ENCODE measurements at places on chromosomes 3 and 15.

GRCh38 chr3:149726716-149727407 is 25.4 kb downstream of the COMMD2 start:
- no peak for DNase-seq

- DNase-seq: no peak
Observed at GRCh38 chr3:163043074-163043473, 1546.5 kb downstream of the OTOL1 start.

DNA sequence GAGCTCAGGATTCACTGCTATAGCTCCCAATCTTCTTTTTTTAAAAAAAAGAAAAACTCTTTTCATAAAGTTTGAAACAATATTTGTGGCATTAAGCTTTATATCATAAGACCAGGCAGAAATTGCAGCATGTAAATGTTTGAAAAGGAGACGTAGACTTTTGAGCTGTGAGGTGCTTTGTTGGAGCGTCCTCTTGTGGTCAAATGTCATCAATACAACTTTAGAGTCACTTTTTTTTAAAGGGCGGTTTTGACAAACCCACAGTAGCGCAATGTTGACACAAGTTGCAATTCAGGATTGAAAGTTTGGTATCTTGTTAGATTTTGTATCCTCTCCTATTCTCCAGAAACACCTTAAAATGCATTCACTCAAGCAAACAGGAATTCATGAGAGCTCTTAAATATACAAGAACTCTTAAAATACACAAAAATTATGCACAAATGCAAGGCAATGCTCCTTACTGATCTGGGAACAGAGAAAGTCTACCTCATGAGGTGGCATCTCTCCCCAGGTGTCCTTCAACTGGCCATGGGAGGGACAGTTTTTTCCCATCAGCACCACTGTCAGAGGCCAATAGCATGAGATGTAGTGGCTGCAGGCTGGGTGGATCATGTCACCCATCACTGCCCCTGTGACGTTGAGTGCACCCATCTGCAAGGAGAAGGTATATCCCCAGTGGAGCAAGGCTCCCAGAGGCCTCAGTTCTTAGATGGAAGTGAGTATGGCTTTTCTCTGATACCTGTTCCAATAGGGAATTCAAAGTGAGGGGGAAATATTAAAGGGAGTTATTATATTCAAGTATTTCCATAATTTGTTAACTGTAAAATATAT is 70.7 kb downstream of the ANXA2 start:
- DNase-seq: peak; percentile 61

DNA sequence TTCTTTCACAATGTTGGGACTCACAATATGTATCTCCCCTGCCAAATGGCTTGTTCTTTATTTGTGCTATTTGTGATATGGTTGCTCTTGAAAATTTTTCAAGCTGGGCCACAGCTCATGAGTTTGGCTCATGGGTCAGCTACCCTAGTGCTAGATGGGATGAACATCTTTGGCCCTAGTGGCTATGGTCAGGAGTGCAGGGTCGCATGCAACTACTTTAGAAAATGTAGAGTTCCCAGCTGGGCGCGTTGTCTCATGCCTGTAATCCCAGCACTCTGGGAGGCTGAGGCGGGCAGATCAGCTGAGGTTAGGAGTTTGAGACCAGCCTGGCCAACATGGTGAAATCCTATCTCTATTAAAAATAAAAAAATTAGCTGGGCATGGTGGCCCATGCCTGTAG is 55.8 kb downstream of the POLR2M start:
- no peak for DNase-seq

DNA sequence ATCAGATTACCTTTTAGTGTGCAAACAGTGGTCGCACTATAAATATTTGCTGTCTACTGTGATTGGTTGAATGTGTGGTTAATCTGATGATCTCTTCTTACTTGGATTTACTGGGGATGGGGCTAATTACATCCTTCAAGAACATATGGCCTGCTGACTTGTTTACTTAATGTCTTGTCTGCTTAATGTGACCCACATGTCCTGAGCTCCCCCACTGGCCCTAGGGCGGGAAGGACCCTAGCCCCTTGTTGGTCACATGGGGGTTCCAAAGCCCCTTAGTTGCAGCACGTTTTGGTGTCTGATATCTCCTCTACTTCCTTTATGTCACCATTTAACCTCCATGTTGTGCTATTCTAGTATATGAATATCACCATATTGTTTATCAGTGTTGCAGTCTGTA is 17.8 kb upstream of the P2RY12 start:
- DNase-seq: no peak

DNA sequence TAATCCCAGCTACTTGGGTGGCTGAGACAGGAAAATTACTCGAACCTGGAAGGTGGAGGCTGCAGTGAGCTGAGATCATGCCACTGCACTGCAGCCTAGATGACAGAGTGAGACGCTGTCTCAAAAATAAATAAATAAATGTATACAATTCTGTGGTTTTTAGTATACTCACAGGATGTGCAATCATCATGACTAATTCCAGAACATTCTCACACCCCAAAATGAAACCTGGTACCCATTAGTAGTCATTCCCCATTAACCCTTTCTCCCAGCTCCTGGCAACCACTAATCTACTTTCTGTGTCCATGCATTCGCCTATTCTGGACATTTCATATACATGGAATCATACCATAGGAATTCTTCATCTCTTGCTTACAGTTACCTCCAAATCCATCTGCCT is 44.5 kb downstream of the LRRFIP2 start:
- no peak for DNase-seq

GRCh38 chr15:33343275-33343674 is 32.5 kb downstream of the RYR3 start:
- no peak for DNase-seq

DNA sequence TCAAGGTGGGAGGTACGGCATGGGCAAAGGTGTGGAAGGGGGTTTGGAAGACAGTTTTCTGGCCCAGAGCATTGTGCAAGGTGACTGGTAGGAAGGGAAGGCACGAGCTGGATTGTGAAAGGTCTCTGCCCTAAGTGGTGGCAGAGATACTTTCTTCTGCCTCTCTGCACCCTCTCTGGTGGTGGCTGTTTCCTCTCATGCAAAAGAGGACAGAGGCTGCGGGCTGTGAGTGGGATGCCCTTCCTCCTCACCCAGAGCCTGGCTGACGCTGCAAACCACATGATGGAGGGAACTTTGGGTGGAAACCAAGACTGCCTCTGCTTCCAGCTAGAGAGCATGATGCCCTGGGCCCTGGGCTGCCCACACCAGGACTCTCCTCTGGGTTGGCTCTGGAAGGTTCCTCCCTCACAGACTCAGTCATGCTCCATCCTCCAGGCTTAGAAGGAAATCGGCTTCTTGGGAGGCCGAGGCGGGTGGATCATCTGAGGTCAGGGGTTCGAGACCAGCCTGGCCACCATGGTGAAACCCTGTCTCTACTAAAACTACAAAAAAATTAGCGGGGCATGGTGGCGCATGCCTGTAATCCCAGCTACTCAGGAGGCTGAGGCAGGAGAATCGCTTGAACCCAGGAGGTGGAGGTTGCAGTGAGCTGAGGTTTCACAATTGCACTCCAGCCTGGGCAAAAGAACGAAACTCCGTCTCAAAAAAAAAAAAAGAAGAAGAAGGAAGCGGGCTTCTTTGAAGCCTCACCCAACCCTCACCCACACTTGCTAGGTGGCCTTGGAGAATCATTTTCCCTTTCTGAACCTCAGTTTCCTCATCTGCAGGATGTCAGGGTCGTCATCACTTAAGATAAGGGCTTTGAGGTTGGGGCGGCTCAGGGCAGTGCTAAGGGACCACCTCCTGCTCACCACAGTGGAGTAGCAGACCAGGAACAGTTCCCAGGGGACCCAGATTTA is 8.3 kb downstream of the PSTPIP1 start:
- DNase-seq: peak; percentile 55

DNA sequence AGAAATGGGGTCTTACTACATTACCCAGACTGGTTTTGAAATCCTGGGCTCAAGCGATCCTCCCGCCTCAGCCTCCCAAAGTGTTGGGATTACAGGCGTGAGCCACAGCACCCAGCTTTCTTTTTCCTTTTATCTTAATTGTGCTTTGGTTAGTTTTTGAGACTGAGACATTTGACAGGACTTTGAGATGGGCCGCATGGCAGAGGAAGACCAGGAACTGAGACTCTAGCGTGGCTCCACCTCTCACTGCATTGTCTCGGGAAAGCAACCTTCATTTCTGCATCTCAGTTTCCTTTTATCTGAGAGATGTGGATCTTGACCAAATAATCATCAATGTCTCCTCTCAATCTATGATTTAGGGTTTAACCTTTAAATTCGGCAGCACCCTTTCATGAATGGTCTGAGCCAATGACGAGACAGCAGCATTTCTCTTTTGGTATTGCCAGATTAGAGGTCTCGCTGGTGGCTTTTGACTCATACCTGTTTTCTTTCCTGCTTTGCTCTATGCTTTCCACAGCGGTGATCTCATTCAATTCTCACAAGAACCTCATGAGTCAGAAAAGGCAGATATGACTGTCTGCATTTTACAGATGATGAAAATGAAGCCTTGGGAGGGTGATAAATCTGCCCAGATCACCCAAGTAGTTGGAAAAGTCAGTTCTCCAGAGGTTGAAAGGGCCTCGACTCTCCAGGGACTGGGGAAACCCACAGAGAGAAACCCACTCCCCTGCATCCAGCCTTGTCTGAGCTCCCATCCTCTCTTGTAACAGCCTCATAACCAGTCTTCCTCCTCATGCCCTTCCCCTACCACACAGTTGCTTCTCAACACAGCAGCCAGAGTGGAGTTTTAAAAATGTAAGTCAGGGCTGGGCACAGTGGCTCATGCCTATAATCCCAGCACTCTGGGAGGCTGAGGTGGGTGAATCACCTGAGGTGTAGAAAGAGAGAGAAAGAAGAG is 84.8 kb upstream of the FOXB1 start:
- peak; percentile 57 for DNase-seq

Measured in naive thymus-derived CD4-positive, alpha-beta T cell (primary cell).